SJSA1 (cell line): ENCODE measurements at places on chromosomes 4 and X. TPM values are rescaled to one million over a fixed set of nuclear protein-coding genes. Genes with fewer than 3 reads are reported as not detected.
A peak's percentile ranks its signal among the peaks of the same experiment; 100 is the strongest.

Gene TEX11
- total RNA-seq: 30.2 and 41.4 TPM in 2 replicates

- no peak overlapping the region for H3K4me3 ChIP-seq
- H3K4me1 ChIP-seq: peaks cover 3% of the 10 kb centered on the region
- no peak for DNase-seq
- H3K27ac ChIP-seq: no peak overlapping the region
- no peaks in the 10 kb centered on the region for H3K27me3 ChIP-seq
Observed at GRCh38 chrX:10591363-10592335, 28.7 kb downstream of the MID1 start.

- no peaks in the 10 kb centered on the region for H3K27me3 ChIP-seq
- H3K27ac ChIP-seq: no peak overlapping the region
- no peaks in the 10 kb centered on the region for H3K36me3 ChIP-seq
- no peaks in the 10 kb centered on the region for H3K4me1 ChIP-seq
- H3K4me3 ChIP-seq: no peak overlapping the region
Observed at GRCh38 chr4:164188236-164188635, 565.7 kb upstream of the SMIM31 start.

DNA sequence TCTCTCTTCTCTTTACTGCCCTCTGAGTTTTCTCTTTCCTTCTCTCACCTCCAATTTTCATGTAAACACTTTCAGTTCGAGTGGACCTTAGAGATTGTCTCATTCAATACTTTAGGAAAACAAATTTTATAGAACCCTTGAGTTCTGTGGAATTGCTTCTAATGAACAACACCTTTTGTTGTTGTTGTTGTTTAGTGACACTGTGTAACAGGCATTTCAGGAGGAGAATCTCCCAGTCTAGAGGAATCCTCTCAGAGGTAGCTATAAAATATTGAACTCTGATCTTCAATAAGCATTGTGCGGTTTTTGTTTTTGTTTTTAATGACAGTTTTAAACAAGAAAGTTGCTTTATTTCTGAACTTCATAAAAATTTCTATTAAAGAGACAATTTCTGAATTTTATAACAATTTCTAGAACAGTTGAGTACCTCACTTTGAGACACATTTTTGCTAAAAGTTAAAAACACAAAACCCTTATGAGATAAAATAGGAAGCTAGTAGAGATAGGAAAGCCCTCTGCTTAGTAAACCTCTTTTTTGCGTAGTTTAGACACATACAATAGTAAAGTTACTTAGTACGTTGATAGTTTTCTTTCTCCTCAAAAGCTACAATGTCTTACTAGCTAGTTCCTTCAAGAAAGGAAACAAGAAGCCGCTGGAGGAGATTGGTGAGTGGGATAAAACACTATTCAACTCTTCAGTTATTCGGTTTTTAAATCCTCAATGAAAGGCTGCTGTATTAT is 38.8 kb downstream of the CLCN3 start:
- H3K4me3 ChIP-seq: peak overlapping the region; percentile 38
- H3K36me3 ChIP-seq: no peaks in the 10 kb centered on the region
- peak overlapping the region; percentile 93 for H3K27ac ChIP-seq
- peaks cover 6% of the 10 kb centered on the region for H3K4me1 ChIP-seq
- no peak for DNase-seq

- H3K27me3 ChIP-seq: no peaks in the 10 kb centered on the region
- no peak overlapping the region for H3K4me3 ChIP-seq
- H3K4me1 ChIP-seq: no peaks in the 10 kb centered on the region
- no peak for DNase-seq
Observed at GRCh38 chrX:86021652-86022289, 25.6 kb downstream of the CHM start.
